ENCODE measurements at places on chromosomes 4 and X.

GRCh38 chr4:3445111-3445820, 3.5 kb downstream of the HGFAC start:
- no peak for DNase-seq

- no peak for DNase-seq
Measured at GRCh38 chr4:15343000-15343399, 84.8 kb upstream of the C1QTNF7 start.

- DNase-seq = no peak
Measured at GRCh38 chr4:17128268-17128667, 229.8 kb upstream of the LDB2 start.

GRCh38 chr4:172573899-172574298, 594.7 kb upstream of the GALNT7 start:
- DNase-seq = no peak

- DNase-seq = no peak
Measured at GRCh38 chr4:183349673-183350072, 27.4 kb upstream of the CLDN24 start.

DNA sequence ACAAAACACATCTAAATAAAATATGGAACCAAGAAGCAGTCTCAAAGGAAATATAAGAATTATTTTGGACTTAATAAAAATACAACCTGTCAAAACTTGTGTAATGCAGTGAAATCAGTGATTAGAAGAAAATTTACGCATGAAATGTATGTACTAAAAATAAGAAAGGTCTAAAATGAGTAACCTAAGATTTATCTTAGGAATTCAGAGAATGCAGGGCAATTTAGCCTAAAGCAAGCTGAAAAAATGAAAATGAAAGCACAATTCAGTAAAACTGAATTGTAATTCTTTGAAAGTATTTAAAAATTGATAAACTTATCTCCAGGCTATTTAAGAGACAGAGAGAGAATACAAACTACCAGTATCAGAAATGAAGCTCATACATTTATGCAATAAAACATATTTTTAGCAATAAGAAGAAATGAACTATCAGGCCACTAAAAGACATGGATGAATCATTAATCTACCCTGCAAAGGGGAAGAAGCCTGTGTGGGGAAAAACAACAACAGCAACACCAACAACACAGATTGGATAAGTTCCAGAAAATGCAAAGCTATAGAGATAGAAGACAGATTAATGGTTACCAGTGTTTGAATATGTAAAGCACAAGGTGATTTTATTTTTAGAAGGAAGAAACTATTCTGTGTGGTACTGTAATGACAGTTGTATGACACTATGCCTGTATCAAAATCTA, 442.0 kb upstream of the ADGRL3 start:
- no peak for DNase-seq

DNA sequence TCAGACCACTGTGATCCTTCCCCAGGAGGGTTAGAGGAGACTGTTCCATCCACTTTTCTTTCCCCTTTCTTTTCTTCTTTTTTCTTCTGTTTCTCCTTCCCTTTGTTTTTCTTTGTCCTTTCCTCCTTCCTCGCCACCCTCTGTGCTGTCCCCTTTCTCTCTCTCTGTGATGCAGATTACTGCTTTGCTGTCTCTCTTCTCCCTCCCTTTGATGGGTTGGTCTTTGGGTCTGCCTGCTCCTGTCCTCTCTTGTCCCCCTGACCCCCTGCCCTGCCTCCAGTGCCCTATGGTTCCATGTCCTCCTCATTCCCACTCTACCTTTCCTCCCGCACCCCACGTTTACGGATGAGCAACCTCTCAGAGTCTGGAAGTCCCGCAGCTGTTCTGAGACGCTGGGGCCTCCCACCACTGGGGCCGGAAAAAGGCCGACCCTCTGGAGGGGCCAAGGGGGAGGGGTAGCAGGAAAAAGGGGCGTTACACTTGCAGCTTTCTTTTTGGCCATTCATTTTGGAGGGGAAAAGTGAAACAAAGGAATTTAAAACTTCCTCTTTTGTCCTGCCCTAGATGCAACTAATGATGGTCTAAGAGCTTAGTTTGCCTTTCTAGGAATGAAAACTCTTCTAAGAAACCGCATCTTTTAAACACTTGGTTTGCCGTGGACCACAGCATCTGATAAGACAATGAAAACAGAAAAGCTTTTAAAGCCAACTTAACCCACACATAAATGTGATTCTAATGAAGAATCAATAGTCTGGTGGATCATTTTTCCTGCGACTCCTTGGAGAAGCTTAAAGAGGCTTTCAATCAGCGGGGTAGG, 24.5 kb upstream of the TSR2 start:
- no peak for DNase-seq

DNA sequence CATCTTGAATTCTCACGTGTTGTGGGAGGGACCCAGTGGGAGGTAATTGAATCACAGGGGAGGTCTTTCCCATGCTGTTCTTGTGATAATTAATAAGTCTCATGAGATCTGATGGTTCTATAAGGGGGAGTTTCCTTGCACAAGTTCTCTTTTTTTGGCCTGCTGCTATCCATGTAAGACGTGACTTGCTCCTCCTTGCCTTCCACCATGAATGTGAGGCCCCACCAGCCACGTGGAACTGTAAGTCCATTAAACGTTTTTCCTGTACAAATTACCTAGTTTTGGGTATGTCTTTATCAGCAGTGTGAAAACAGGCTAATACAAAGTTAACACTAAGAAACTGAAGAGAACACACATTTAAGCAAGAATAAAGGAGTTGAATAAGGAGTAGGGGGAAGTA, 16.0 kb downstream of the TBCK start:
- DNase-seq = no peak

DNA sequence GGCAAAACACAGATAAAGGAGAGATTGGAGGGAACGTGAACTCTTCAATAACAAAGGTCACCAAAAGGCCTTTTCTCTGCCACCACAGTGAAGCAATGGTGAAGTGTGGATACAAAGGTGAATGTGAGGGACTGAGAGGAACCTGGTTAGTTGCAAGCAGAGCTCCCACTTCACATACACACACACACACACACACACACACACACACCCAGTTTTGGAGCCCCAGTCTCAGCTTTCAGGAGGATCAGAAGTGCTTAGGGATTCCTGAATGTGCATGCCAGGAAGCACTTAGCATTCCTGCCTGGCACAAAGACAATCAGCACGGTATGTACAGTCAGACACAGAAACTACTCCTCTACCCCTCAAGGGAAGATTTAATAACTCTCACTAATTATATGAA, 71.5 kb downstream of the ARHGEF9 start:
- peak; percentile 57 for DNase-seq

DNA sequence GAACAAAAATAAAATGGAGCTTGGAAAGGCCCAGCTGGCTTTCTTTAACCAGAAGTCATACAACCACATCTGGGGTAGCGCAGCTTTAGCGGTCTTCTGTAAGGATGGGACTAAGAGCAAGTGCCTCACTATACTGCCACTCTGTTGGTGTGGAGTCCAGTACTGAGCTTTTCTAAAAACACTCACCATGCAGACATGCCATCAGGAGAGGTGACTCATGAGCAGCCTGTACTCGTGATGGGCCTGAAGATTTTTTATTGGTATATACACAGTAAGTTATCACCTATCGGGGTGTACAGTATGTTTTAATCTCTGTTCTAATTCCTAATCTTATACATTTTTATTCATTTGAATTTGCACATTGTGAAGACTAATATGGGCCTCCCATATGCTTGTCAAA, 9.6 kb downstream of the PPP3CA start:
- DNase-seq = no peak

DNA sequence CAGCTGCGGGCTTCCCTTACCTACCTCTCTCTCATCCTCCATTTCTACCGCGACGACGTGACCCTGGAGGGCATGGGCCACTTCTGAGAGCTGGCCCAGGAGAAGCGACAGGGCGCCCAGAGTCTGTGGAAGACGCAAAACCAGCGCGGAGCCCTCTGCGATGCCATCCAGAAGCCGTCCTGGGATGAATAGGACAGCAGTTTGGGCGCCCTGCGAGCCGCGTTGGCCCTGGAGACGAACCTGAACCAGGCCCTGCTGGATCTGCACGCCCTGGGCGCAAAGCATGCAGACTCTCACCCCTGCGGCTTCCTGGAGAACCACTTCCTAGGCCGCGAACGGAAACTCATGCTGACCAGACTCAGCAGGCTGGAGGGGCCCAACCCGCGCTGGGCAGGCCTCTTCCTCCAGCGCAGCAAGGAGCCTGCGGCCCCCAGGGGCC, 52.7 kb upstream of the TMPRSS11F start:
- DNase-seq = no peak

DNA sequence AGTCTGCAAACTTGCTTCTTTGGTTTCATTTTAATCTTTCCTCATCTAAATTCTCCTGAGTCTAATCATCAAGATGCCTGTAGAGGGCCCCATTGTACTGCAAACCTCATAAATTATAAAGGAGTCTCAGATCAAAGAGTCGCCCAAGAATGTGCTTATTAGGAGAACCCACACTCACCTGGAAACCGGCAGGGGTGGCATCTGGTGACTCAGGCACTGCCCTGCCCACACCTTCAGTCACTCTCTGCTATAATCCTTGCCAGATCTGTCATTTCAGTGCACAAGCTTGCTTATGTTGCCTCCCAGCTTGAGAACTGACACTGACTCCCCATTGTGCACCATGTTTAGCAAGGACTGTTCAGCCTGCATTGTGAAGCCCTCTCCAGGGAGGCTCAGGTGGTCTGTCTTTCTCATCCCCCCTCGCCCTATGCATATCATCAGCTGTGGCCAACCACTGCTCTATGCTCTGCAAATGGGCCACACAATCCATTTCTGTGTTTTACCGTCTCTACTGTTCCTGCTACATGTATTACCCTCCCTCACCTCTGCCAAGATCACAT, 12.4 kb downstream of the EPGN start:
- peak; percentile 70 for DNase-seq

GRCh38 chr4:88522702-88523324, 763 bp downstream of the PYURF start:
- DNase-seq = peak; percentile 74

GRCh38 chr4:98226396-98226795, 34.8 kb upstream of the RAP1GDS1 start:
- no peak for DNase-seq

DNA sequence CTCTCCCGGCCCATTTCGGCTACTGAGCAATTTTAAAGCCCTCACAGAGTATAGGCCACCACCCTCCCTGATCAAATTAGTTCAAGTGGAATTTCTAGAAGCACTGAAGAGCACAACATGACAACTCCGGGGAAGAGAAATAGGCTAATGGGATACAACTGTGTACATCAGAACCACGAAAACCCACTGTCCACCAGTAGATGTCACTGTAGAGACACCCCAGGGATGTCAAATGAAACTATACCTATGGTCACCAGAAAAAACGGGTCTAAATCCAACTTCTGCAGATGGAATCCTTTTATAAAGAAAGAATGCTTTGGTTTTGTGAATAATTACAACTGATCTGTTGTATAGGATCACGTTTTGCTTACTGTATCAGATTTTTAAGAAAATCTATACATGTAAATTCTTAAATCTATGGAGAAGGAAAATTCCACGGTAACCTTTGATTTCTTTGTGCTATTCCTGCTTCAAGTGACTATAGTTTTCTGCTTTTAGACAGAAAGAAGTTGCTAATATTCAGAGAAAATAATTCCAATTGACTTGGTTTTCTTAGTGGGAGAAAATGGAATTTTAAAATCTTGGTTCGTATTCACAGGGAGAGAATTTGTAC, 29.5 kb upstream of the MAP3K15 start:
- DNase-seq = no peak

GRCh38 chr4:67892253-67892652, 8.5 kb upstream of the TMPRSS11D start:
- no peak for DNase-seq

GRCh38 chrX:10121787-10122186, 35.0 kb upstream of the CLCN4 start:
- DNase-seq = no peak

DNA sequence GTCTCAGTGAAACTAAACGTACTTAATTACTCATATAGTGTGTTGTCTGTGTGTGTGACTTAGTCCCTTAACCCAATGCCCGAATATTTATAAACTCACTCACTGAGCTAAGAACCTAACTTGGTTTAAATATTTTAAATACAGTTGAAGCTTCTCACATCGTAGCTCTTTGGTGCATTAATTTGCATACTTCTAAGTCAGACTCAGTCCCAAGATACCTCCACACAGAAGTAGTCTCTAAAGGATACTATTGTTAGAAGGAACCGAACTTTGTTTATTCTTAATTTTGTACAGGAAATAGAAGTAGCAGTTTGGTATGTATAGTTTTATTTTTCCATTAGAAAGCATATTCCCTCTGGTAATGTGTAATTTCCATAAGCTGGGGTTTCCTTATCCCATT, 54.0 kb upstream of the NKAP start:
- DNase-seq = no peak

DNA sequence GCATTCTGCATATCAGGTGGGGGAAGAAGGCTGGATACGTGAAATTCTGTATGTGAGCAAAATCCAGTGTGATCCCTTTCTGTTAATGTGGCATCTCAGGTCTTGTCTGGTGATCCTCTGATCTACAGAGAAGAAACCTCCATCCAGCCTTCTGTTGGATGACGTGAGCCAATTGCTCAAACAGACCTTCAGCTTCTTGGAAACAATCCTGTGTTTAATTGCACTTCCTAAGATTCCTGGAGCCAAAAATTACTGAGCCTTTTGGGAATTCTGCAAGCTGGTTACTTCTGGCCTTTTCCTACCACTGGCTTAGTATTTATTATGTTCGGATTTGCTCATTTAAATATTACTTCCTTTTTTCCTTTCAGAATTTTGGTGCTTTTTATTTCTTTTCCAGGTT, 51.2 kb downstream of the TRIML1 start:
- no peak for DNase-seq

DNA sequence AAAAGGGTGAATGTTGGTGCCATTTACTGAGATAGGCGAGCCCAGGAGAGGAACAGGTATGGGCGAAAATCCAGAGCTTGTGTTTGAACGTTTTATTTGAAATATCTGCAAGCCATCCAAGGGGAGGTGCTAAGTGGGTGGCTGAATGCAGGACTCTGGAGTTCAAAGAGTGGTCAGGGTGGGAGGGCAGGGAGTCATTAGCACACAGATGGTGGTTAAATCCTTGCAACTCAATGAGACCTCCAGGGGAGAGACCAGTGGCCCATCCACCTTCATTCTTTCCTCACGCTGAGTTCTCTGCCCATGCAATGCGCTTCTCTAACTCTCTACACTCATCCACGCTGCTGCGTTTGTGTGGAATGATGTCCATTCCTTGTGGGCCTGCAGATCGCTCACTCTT, 101.1 kb downstream of the VCX3B start:
- DNase-seq = no peak

GRCh38 chrX:9520217-9520590, 55.3 kb downstream of the TBL1X start:
- DNase-seq = no peak
